ENCODE measurements at places on chromosomes 2 and 18.

DNA sequence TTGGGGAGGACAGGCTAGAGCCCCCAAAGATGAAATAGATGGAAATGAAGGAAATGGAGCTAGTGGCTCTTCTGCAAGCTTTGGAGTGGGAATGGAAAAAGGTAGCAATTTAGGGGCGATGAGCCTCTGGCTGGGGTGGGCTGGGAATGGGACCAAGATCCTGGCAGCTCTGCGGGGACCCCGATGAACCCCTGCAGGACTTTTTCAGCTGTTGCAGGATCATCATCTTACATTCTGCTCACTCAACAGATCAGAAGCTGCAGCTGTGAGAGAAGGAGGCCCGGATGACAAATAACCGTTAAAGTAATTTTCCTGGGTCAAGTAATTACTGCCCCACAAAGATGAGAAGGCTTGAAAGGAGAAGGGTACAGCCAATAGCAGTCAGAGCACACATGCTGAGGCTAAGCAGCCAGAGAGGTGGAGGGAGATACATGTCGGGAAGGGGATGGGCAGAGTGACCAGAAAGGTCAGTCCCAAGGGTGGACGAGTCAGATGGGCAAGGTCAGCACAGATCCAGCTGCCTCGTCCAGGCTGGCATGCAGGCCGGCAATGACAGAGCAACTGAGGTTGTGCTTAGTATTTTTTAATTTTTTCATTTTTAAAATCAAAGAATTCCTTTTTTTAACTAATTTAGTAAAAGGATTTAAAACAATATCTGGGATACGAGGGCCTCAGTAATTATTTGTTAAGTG is 245.0 kb upstream of the RAB6C start:
- DNase-seq: no peak

- DNase-seq: no peak
Measured at GRCh38 chr2:240916571-240917008, 10.5 kb downstream of the CROCC2 start.

GRCh38 chr18:63578357-63578958 is 8.7 kb upstream of the SERPINB13 start:
- DNase-seq: peak; percentile 5

DNA sequence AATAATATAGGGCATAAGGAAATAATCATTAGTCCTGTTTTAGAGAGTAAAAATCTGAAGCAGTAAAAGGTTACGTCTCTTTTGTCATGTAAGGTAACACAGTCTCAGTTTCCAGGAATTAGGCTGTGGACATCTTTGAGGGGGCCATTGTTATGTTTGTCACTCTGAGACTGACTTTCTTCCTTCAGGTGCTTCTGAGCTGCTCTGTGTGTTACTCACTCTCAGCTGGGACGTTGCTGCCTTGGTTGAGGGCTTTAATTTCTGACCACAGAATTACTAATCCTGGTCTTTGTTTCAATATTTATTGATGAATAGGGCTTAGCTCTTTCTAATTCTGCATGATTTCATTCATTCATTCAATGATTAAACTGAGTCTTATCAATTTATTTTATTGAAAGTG is 55.9 kb upstream of the SLC38A11 start:
- no peak for DNase-seq

DNA sequence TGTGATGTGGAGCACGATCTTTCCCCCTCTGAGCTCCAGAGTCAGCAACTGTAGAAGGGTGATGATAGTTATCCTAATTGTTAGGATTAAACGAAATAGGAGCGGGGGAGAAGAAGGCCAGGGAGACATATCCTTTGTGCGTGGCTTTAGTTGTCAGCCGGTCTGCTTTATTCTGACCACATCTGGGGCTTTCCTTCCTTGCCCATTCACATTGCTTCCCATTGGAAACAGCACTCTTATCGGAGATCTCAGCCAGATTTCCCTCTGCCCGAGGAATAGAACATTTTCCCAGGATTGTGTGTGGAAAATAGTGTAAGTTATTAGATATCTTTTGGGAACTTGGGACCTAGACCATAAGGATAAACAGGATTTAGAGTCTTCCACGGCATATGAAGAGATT is 1.5 kb downstream of the RALB start:
- DNase-seq: no peak

- no peak for DNase-seq
Measured at GRCh38 chr2:106869512-106870275, 16.3 kb downstream of the ST6GAL2 start.

- no peak for DNase-seq
Measured at GRCh38 chr2:172361360-172361759, 66.0 kb upstream of the ITGA6 start.

GRCh38 chr2:127589358-127589757 is 53.9 kb downstream of the MYO7B start:
- DNase-seq: no peak

DNA sequence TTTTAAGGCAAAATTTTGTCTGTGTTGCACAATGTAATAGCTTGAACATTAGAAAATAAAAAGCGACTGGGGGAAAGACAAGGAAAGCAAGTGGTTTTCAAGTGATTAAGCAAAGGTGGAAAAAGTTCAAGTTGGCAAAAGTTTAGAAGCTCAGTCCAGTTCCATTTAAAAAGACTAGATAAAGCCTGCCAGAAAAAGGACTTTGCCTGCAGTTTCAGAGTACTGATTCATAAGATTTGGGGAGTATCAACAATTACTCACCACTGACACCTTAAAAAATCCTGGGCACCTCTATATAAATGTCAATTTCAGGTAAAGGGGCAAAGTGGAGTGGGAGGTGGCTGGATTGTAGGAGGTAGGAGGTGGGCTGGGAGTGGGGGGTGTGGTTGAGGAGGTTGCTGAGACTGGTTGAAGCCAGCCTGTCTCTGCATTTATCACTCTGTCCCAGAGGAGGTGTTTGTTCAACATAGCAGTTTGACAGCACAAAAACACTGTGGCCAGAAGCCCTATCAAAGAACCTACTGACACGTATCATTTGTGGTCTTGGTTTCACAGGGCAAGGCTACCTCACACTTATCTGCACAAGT is 14.6 kb downstream of the ZEB2 start:
- DNase-seq: no peak

DNA sequence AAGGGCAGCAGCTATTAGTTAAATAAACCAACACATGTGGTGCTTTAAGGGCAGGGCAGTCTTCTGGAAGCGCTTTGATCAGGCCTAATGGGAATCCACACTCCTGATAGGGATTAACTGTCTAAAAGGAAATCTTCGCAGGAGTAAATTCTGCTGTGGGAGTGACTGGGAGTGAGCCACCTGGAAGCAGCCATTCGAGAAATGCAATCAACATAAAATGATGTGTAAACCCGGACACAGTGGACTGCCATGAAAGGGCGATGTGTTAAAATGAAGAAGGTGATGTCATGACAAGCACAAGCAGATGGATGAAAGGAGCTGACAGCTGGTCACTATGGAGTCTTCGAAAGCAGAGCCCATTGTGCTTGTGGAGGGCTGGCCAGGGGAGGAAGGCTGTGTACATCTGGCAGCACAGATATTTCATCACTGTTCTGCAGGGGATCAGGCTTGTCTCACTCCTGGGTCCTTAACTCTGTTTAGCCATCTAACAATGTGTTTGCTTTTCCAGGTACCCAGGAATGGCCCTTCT is 24.8 kb upstream of the GALNT14 start:
- DNase-seq: no peak

GRCh38 chr2:161124201-161124600 is 36.0 kb upstream of the TANK start:
- no peak for DNase-seq

- no peak for DNase-seq
Measured at GRCh38 chr2:218003281-218003944, 618 bp upstream of the TNS1 start.

DNA sequence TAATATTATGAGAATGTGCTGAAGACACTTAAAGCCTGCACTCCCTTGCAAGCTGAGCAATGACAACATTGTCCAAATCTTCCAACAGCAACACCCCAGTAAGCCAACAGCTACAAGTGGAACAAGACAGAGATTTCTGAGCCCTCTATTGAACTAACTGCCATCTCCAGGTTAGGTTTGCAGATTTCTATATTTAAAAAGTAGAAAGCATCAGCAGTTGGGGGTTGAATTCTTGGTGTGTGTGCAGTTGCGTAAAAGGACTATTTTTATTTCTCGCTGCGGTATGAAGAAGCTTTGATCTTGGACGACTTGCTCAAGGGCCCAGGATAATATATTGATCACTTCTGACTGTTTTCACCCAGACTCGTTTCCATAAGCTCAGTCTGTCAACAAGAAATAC is 106.2 kb upstream of the ZFP36L2 start:
- no peak for DNase-seq

GRCh38 chr18:35474884-35475283 is 22.9 kb downstream of the INO80C start:
- DNase-seq: no peak
